ENCODE measurements at places on chromosomes 3 and 15. TPM values are rescaled to one million over a fixed set of nuclear protein-coding genes. Genes with fewer than 3 reads are reported as not detected.

Gene ANKRD63
- polyA plus RNA-seq = 0.56 TPM

Gene TMEM266
- 12.0 TPM for polyA plus RNA-seq

- no peak for DNase-seq
These were observed 117.2 kb upstream of the MEIS2 start for GRCh38 chr15:37217567-37217966.

- DNase-seq = no peak
These were observed 31.6 kb upstream of the STAG1 start for GRCh38 chr3:136783708-136784191.

DNA sequence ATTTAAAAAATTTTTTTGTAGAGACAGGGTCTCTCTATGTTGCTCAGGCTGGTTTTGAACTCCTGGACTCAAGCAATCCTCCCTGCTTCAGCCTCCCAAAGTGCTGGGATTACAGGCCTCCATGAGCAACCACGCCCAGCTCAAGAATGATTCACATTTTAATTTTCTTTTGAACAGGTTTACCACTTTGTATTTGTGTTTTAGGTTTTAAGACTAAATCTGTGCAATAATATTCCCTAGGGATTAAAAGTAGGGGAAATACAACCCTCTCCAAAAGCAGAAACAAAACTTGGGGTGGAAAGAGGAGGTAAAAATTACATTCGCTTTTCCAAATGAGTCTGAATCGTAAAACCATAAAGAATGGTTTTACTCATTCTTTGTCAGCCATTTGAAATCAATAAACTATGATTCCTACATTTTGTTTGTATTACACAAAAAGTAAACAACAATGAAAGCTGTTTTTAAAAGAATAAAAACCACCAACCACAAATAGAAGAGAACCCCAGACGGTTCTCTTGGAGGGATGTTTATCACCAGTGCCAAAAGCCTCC lies 37.8 kb downstream of the SLC24A1 start:
- no peak for DNase-seq

DNA sequence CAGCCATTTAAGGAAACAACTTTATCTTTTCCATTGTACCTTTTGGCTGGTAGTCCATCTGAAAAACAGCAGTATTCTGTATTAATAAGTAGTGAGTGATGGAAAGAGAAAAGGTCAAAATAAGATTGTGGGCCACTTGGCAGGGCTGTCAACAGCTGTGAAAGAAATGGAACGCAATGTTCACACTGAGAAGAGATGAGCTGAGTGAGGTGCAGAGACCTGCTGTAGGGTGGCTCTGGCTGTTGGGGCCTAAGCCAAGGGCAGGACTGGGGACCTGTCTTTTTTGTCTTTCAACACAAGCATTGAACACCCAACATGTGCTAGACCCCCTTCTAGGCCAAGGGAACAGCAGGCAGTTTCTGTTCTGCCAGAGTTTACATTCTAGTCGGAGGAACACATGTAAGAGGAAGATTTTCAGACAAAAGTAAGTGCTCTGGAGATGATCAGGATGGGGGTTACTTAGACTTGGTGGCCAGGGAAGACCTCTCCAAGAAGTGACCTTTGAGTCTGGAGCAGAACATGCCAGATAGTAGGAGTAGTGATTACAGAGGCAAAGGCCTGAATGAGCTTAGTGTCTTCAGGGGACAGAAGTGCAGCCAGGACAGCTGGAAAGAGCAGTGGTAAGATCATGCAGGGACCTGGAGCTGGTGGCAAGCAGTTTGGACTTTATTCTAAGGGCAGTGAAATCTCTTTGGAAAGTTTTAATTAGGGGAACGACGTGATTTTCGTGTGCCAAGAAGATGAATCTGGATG lies 29.6 kb downstream of the TSEN2 start:
- DNase-seq = no peak

Gene PPP1R14D
- 0.48 TPM for polyA plus RNA-seq

Gene TRH
- 0.45 TPM for polyA plus RNA-seq

DNA sequence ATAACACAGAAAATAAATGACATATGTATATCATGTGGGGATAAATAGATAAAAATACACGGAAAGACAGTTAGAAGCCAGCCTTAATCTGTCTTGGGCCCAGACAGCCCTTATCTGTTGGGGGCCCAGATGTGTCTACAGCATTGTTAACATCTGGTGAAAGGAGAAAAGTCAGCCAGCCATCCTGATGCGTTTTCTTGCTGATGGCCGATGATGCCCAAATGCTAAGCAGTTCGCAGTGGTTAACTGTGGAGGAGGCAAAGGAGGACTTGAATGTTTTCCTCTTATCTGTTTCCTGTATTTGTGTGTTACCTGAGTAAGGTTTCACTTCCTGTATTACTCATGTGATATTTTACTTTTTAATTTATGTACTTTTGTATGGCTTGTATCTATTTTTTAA lies 46.2 kb downstream of the NOX5 start:
- DNase-seq = no peak

Gene SAMD7
- polyA plus RNA-seq = not detected

DNA sequence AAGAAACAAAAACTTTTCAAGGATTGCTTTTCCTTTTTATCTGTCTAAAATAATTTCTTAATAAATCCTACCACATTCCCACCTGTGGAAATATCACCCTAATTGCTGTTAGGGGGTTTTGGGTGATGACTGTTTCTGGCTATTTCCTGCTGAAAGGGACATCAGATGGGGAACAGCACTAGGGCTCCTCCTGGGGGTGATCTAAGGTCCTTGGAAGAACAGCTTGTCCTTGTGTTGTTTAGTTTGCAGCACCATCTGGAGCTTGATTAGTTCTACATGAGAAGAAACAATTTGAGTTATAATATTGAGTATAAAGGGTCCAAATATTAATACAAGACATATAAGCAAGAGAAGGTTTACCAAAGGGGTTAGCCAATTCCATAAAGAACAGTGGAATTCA lies 18.7 kb downstream of the OR5H15 start:
- no peak for DNase-seq

Gene GABRB3
- 7.8 TPM for polyA plus RNA-seq

Gene MRPS22
- 62.9 TPM for polyA plus RNA-seq

GRCh38 chr3:15404767-15405166 lies 22.6 kb downstream of the METTL6 start:
- DNase-seq = no peak

Gene MYRIP
- polyA plus RNA-seq = 2.4 TPM

DNA sequence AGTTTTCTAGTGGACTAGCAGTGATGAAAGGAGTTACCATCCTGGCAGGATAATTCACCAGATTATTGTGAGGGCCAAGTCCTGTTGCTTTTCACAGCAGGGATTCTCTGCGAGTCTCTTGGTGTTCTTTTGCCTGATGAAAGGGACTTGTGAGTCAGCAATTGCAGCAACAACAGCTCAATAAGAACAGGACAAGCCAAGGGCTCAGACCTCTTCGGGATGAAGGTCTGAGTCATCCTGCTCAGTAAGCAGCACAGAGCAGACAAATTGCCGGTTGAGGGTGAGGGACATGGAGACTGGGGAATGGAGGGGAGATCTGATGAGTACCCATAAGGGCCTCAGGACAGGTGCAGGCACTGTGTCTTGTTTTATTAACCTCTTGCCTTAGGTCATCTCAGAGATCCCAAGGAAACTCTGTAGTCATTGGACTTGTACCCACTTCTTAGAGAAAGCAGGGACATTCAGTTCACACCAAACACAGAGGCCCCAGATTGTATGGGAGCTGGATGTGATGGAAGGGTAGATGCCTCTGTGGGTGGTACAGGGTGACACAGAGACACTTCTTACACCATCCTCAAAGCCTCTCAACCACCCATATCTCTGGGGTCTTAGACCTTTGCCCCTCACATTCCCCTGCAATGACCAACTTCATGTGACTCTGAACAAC lies 173.8 kb upstream of the TLE3 start:
- no peak for DNase-seq
